ENCODE measurements at places on chromosomes 4 and X.

DNA sequence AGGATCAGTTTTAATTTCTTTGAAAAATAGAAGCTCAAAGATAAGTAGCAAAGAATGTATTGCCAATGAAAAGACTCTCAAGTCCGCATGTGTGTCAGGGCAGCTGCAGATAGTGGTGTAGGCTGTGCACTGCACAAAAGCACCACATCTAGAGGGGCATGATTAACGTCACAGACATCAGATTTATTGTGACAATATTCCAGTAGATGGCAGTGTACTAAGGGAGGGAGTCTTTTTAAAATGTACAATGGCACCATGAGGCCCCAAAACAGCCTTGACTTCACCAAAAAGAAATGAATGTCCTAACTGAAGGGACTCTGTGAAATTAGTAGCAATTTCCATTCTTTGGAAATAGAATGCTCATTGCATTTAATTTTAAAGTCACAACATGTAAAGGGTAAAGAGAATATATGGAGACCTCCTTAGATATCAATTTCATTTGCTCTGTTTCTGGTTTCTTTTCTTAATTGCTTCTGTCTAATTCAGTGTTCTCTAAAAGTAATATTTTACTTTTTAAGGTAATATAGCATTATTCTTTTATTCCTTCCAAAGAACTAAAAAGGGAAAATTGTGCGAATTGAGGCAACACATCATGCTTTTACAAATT is 98.4 kb downstream of the ZNF827 start:
- DNase-seq, result peak; percentile 38

GRCh38 chr4:65597697-65598096 is 72.6 kb downstream of the EPHA5 start:
- no peak for DNase-seq

- no peak for DNase-seq
Observed at GRCh38 chr4:89820010-89820409, 17.0 kb downstream of the SNCA start.

- DNase-seq, result no peak
Observed at GRCh38 chr4:87255755-87256154, 35.3 kb upstream of the KLHL8 start.

GRCh38 chr4:168646001-168646768 is 149.3 kb downstream of the PALLD start:
- no peak for DNase-seq

DNA sequence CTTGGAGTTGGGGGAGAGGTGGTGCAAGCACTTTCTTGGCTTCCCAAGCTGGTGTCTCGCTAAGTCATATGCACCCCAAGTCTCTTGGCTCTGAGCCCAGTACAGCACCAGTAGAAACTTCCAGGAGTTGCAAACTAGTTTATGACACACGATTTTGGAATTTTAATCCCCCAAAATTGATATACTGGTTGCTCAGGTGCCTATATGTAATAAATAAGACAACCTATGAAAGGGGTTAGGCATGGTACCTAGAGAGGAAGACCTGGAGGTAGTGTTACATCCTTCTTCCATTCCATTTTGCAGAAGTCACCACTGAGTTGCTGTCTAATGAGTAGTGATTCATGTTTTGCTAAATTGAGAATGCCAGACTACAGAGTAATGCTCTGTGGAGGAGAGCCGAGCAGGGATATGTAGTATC is 4.3 kb upstream of the SLC4A4 start:
- DNase-seq, result peak; percentile 15

GRCh38 chrX:31245714-31246113 is 173.9 kb upstream of the FTHL17 start:
- no peak for DNase-seq

DNA sequence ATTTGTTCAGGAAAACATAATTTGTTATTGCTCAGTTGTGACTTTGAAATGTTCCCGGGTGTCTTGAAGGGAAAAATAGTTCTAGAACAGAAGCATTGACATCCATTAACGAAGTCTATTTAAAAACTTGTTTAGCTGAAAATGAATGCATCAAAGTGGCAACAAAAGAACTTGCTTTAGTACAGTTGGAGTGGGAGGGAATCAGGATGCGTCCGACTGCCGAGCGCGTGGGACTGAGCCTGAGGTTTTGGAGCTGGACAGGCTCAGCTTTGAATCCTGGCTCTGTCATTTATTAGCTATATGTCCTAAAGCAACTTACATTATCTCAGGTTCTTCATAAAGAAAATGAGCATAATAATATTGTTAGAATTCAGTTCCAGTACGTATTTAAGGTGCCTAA is 9.0 kb upstream of the ERVMER34-1 start:
- DNase-seq, result no peak

- DNase-seq, result no peak
Observed at GRCh38 chr4:175308236-175308635, 390.1 kb downstream of the ADAM29 start.

DNA sequence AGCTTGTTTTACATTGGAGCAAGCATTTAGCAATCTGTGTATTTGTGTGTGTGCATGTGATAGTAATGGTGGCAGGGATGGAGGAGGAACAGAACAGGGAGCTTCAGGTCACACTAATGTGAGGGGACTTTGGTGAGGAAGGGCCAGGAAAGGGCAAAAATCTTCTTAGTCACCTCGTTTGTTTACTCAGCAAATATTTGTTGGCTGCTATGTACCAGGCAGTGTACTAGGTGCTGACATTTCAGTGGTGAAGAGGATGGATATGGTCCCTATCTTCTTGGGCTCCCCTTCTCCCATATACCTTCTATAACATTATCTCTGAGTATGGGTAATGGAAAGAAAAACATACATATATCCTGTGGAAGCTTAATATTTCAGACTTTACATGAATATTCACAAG is 48.5 kb upstream of the HDAC8 start:
- peak; percentile 45 for DNase-seq

- no peak for DNase-seq
Observed at GRCh38 chr4:159639671-159640323, 536.9 kb downstream of the RAPGEF2 start.
